ENCODE measurements at places on chromosomes 2 and 18.

DNA sequence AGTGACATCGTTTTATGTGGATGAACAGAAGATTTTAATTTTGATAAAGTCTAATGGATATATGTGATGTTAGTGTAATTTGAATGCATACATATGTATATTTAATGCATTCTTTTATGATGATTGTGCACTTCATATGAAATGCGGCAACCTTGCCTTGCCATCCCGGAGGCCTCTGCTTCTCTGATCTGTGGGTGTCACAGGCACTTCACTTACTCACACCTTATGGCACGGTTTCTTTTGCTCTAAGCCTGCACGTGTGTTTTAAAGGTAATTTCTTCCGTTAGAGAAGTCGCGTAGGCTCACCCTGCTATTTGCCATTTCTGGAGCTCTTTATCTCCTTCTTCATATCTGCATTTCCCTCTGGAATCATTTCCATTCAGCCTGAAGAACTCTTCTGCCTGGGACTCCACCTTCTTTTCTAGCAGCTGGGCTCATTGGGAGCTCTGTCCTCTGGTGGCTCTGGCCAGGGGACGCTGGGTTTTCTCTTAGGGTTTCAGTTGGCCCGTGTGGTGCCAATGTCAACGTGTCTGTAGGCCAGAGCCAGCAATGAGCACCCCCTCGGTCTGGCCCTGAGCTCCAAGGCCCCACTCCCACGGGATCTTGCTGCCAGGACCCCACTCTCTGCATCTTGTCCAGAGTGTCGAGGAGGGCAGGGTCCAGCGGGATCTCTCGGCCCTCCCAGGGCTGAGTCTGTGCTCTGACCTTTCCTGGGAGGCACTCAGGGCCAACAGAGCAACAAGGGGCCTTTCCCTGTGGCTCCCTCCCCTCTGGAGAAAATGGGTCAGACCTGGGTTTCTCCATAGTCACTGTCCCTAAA is 97.3 kb downstream of the RTP5 start:
- no peak for DNase-seq

DNA sequence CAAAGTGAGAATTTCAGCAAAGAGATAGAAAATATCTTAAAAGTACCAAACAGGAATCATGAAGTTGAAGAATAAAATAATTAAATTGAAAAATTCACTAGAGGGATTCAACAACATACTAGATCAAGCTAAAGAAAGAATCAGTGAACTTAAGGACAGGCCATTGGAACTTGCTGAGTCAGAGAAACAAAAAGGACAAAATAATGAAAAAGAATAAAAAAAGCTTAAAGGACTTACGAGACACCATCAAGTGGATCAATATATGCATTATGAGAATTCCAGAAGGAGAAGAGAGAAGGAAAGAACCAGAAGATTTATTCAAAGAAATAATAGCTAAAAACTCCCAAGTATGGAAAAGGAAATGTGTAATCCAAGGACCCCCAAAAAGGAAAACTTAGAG is 158.4 kb downstream of the SLC4A10 start:
- no peak for DNase-seq

GRCh38 chr2:128502200-128502599 is 183.5 kb upstream of the HS6ST1 start:
- no peak for DNase-seq

DNA sequence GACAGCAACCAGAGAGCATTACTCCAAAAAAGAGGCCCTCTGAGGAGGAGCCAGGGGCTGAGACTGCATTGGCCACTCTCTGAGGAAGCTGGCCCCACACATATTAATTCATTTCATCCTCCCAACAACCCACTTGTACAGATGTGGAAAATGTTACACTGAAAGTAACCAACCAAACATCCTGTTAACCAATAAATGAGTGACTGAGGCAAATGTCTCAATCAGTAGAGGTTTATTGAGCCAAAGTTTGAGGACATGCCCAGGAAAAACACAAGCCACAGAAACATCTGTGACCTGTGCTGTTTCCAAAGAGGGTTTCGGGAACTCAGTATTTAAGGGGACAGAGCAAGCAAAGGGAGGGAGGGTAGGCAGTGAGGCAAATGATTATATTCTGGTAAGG is 53.0 kb downstream of the SKA1 start:
- DNase-seq, result no peak

DNA sequence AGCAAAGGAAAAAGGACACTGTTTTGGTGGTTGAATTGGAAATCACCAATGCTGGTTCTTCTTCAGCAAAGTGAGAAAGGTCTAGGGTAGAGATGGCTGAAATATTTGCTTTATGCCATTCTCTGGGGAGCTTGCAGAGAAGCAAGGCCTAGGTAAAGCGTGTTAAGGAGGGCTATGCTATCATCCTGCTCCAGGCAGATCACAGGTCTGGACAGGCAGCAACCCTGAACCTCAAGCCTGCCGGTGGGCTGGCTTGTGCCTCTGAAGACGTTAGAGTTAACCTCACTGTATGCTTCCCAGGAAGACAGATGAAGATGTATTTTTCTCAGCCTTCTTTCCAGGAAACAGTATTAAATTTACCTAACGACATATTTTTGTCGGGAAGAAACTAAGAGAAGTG is 138.5 kb upstream of the LYPD6 start:
- DNase-seq, result no peak

GRCh38 chr2:58545300-58546280 is 304.5 kb upstream of the FANCL start:
- DNase-seq, result no peak

- DNase-seq, result no peak
These were observed 308.7 kb downstream of the CBLN2 start for GRCh38 chr18:72235422-72235821.

- DNase-seq, result no peak
These were observed 5.8 kb downstream of the BIN1 start for GRCh38 chr2:127101048-127101611.

DNA sequence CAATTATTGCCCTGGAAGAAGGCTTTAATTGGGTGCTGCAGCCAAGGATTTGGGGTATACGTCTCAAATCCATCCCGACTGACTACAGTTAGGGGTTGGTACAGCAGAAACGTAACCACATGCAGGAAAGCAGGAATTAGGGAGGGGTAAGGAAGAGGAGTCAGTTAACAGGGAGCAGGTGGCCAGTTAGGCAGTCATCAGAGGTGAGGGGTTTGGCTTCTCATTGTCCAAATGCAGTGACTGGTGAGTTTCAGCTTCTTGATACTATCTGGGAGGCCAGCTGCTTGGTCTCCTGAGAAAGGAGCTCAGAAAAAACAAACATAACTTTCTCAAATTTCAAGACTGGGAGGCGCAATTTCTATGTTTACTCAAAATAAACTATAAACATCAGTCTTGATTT is 38.8 kb upstream of the UBE2F start:
- no peak for DNase-seq
